ENCODE measurements at places on chromosomes 3 and 15.

- peak; percentile 18 for DNase-seq
These were observed 6.6 kb downstream of the TIPARP start for GRCh38 chr3:156681002-156681401.

DNA sequence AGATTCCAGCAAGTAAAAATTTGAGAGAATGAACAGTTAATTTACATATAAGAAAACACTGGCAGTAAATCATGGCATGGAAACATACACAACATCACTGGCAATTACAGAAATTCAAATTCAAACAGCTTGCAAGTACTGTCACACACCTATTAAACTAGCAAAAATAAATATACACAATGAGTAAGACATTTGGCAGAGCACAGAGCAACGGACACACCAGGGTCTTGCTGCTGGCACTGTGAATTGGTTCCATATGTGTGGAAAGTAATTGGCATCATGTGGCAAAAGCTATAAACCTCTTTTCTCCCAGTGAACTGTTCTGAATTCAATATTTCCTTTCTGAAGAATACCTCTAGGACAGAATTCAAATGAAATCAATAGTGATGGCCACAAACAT is 78.3 kb downstream of the LRRK1 start:
- no peak for DNase-seq

DNA sequence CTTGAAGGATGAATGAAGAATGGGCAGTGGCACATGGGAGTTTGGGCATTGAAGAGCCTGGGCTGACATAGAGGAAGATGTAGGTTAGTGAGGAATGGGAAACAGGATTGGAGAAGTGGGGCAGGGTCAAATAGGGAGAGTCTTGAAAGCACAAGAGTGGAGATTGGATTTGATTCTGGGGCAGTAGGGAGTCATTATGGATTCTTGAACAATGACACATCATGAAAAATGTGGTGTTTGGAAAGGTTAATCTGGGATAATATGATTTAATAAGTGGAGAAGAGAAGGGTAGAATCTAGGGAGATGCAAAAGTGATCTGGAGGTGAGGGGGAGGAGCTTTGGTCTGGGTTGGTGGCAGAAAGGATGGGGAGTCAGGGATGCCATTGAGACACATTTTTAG is 45.4 kb upstream of the ROPN1 start:
- DNase-seq, result no peak

DNA sequence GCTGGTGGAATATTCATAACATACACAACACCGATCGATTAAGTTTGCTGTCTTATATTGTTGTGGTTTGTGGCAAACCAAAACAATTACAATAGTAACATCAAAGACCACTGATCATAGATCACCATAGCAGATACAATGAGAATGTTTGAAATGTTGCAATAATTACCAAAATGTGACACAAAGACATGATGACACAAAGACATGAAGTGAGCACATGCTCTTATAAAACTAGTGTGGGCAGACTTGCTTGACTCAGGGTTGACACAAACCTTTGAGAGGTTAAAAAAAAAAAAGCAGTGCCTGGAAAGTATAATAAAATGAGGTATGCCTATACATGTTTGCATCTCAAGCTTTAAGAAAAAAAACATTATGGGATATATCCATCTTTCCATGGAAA is 130.3 kb downstream of the NR1I2 start:
- no peak for DNase-seq

DNA sequence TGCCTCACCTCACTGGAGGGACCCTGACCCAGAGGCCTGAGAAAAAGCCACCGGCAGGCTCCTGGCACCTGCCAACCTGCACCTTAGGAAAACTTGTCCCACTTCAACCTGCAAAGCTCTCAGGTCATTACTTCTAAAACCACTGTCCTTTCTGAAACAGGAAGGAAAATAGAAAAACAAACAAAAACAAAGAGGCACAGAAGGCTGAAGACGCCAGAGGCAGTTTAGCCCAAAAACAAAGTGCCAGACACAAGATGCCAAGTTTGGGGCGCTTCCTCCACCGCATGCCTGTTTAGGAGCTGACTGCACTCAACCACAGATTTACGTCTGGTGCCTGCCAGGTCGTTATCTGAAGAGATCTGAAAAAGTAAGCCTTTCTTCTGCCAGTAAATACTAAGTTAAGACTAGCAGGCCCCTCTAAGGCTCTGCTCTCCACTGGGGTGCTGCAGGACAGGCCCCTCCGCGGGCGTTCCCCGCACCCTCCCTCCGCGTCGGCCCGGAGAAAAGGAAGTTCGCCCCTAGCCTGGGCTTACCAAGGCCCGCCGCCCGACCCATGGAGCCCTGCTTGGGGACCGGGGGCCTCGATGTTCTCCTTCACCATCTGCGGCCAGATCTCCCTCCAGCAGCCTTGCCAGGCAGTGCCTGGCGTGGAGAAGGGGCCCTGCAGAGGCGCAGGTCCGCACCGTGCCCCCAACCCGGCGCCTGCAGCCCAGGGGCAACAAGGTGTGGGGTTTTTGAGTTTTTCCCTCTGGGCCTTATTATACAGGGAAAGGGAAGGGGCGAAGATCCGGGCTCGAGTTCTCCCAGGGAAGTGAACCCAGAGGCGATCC is 1.3 kb downstream of the GOLGA8A start:
- DNase-seq, result no peak

GRCh38 chr15:74726774-74727164 is 1.4 kb upstream of the CYP1A1 start:
- no peak for DNase-seq

- no peak for DNase-seq
These were observed 4.8 kb upstream of the RHOV start for GRCh38 chr15:40878785-40879184.

- DNase-seq, result no peak
These were observed 1.2 kb downstream of the HAUS2 start for GRCh38 chr15:42549741-42550392.

DNA sequence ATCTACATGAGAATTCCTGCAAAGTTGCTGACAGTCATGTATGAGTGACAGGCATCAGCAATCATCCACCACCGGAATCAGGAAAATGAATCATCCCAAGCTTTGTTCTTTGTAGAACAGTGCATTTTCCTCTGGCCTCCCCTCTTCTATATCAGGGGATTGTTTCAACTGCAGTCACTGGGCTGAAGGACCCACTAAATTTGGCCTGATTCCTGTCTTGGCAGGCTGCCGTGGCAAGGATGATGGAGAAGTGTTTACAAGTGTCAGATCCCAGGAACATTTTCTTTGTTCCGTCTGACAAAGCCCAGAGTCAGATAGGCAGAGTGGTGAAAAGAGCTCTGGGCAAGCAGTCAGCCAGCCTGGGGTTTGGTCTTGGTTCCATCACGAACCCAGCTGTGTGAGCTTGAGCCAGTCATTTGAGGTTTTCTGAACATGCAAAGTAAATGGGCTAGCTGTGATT is 175.1 kb upstream of the TSC22D2 start:
- DNase-seq, result no peak

GRCh38 chr3:171807806-171808205 is 2.5 kb downstream of the PLD1 start:
- DNase-seq, result no peak

GRCh38 chr3:62142331-62143085 is 230.8 kb downstream of the FEZF2 start:
- DNase-seq, result no peak

- DNase-seq, result no peak
These were observed 56.5 kb downstream of the SMAD3 start for GRCh38 chr15:67121644-67122605.

- no peak for DNase-seq
These were observed 82.2 kb downstream of the ITPR1 start for GRCh38 chr3:4575381-4575780.

DNA sequence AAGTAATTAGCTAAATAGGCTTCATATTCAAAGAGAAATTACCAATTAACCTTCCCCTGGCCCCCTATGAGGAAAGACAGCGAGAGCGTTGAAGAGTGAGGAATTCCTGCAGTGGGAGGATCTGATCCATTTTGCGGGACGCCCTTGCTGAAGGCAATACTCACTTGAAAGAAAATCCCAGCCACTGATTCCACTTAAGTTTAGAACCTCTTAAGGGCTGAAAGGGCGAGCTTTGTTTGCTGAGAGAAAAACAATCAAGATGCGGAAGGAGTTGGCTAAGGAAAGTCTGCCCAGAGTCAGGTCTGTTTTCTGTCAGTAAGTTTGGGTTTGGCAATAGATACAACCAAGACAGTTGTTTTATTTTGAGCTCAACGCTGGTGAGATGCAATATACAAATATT is 102.8 kb upstream of the GBE1 start:
- DNase-seq, result peak; percentile 58

- DNase-seq, result no peak
These were observed 20.6 kb downstream of the SNAPC5 start for GRCh38 chr15:66477011-66477410.

DNA sequence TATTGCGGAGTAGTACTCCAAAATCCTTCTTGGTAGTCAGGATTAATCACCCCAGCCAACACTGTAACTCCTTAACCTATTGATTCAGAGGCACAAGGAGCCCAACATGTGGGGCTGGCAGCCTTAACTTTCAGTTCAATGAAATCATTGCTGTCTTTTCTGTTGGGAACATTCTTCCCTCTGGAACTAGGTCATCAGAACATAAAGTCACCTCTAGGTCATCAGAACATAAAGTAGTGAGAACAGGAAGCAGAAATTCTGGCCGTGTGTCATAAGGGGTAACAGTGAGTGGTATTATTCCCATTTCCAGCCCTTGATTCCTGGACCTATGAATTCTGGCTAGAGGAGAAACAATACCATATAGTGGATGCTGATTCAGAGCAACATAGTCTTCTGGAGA is 71.5 kb upstream of the TNIK start:
- DNase-seq, result no peak

DNA sequence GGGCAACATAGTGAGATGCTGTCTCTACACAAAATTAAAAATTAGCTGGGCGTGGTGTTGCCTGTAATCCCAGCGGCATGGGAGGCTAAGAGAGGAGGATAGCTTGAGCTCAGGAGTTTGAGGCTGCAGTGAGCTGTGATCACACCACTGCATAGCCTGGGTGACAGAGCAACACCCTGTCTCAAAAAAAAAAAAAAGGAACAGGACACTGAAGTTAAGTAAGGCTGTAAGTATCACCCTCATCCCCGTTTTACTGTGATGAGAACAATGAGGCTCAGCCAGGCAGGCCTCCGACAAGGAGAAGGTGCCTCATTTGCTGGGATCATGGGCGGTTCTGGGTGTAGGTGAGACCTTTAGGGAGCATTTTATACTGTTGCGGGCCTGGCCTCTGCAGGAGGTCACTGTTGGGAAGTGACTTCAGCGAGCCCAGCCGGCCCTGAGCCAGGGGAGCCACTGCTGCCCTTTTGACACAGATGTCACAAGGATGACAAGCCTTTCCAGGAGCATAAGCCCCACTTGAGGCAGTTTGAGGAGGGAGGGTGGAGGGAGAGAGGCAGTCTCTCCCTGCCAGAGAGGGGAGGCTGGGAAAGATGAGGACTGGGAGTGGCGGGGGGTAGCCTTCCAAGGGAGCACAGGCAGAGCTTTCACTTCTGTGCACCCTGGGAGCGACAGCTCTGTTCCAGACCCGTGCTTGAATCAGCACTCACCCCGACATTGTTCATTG is 30.8 kb downstream of the IRAK2 start:
- no peak for DNase-seq

DNA sequence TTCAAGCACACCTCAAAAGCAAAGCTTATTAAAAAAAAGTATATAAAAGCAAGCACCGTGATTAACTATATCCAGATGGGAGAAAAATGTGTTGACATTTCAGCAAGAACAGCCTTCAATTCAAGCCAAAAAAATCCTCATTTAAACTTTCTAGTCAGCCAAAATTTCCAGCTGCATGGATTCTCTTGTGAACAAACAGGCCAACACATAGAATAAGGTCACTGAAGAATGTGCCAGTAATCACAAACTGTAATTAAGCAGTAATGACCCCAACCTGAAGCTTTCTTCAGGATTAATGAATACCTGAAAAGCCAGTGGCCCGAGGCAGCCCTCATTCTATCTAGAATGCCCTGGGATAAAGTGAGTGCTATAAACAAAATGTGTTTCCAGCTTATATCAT is 130.7 kb upstream of the KCNMB2 start:
- no peak for DNase-seq

GRCh38 chr15:88604381-88605188 is 16.6 kb upstream of the AEN start:
- no peak for DNase-seq

DNA sequence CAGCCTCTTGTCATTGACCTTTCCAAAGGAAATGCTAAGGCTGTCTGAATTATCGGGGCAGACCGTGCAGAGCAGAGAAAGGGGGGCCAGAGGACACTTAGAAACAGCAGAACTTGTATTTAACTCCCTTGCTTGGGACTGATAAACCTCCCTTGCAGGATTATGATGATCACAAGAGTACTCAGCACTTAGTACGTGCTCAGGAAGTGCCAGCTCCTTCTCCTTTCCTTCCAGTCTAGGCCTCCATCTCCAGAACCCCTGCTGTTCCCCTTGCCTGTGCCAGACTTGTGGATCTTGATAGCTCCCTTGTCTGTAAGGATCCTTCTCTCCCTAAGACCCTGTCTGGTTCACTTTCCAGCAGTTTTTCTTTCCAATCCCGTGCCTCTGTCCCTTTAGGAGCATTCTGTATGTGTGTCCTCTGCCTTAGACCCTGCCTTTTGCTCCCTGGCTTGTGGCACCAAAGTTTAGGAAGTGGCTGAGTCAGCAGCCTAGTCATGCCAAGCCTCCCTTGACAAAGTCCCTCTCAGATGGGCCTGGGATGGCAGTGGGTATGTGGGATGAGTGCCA is 747 bp downstream of the SORD start:
- DNase-seq, result peak; percentile 1

DNA sequence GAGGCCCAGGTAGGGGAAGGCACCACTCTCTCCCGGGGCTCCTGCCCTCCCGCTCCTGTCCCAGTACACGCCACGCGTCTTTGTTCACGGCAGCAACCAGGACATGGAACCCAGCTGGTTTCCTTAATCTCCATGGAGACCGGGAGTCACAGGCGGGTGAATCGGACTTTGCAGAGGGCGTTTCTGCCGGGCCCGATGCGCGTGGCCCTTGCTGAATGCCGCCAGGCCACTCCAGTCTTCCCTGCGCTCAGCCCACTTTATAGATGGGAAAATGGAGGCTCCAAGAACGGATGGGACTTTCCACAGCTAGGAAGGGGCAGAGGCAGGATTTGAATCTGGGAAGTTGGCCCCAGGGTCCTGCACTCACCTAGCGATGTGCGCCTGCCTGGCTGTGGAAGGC is 7.4 kb downstream of the PLXND1 start:
- no peak for DNase-seq

DNA sequence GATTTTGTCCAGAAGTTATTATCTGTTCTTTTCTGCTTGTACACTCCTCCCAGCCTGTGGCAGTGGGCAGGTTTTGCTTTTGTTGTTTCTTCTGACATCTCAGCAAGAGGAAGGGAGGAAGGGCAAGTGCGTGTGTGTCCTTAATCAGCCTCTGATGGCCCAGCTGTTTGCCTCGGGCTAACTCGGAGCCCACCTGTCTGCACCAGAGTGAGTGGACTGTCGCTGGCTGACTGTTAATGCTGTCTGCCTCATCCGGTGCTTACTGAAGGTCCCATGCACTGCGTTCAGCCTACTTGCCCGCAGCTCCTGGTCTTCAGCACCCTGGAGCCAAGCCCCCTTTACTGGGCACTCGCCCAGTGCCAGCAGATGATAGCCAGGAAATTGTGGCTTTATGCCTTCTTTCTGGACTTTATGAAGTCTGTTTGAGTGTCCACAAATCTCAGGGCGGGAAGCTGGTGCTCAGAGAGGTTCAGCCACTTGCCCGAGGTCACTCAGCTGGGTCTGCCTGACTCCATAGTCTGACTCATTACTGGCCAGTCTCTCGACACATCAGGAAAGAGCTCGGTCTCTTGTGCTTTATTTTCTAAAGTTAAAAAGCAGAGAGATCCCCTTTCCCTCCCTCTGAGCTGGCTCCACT is 89.5 kb downstream of the CHRNA7 start:
- no peak for DNase-seq

Measured in neuronal stem cell (in vitro differentiated cells).